ENCODE measurements at places on chromosomes 1 and 21. TPM values are rescaled to one million over a fixed set of nuclear protein-coding genes. Genes with fewer than 3 reads are reported as not detected.
A peak's percentile ranks its signal among the peaks of the same experiment; 100 is the strongest.

The RIMKLA gene
- 1.9 TPM for total RNA-seq

The IGSF9 gene
- total RNA-seq = 8.5 TPM

The GJA5 gene
- total RNA-seq = 1.6 TPM

The CAMK2N1 gene
- total RNA-seq = 13.4 TPM

The RBP7 gene
- 3.6 TPM for total RNA-seq

The S100A8 gene
- not detected for total RNA-seq

The PLCH2 gene
- not detected for total RNA-seq

The WDR47 gene
- total RNA-seq = 5.4 TPM

The FAM72B gene
- 11.1 TPM for total RNA-seq

The ADCY10 gene
- total RNA-seq = 0.13 TPM

The SLC22A15 gene
- total RNA-seq = 8.3 TPM

The IL22RA1 gene
- not detected for total RNA-seq

The PRKCZ gene
- total RNA-seq = 56.7 TPM

The DNALI1 gene
- total RNA-seq = 26.7 TPM

The IARS2 gene
- 78.2 TPM for total RNA-seq

GRCh38 chr1:197066719-197067456 lies at the start of gene F13B:
TSS of gene F13B (minus strand) at chr1:197067260. CDS start at chr1:197067223, 37 bp downstream.
- H3K4me1 ChIP-seq = no peaks in the 10 kb centered on the region
- H3K27me3 ChIP-seq = no peaks in the 10 kb centered on the region
- DNase-seq = no peak
- no peak within 1 kb of the TSS for H3K4me3 ChIP-seq

DNA sequence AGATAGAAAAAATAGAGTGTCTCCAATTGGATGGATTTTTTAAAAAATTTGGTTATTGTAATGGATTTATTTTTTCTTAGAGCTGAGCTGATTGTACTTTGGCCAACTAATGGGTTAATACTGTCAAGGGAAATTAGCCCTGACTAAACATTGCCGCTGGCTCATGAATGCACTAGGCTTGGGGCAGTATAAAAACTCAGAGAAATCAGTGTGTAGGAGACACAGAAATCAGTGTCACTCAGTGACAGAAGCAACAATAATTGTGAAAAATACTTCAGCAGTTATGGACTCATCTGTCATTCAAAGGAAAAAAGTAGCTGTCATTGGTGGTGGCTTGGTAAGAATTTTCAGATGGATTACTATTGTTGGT lies at the start of gene KMO:
KMO (plus strand) TSS at position 217 of the 370 bp plus-strand sequence; CDS start at position 284, 67 bp downstream.
- H3K27ac ChIP-seq = no peak within 1 kb of the TSS
- H3K4me3 ChIP-seq = no peak within 1 kb of the TSS
- H3K4me1 ChIP-seq = peaks cover 8% of the 10 kb centered on the region
- H3K27me3 ChIP-seq = no peaks in the 10 kb centered on the region
- H3K36me3 ChIP-seq = no peaks in the 10 kb centered on the region

- H3K36me3 ChIP-seq = no peaks in the 10 kb centered on the region
- no peaks in the 10 kb centered on the region for H3K4me1 ChIP-seq
- no peak overlapping the region for H3K27ac ChIP-seq
- H3K4me3 ChIP-seq = no peak overlapping the region
- DNase-seq = no peak
- no peaks in the 10 kb centered on the region for H3K27me3 ChIP-seq
Observed at GRCh38 chr1:191620883-191621282, 537.4 kb upstream of the RGS18 start.

- peaks cover 5% of the 10 kb centered on the region for H3K27me3 ChIP-seq
- no peaks in the 10 kb centered on the region for H3K36me3 ChIP-seq
- DNase-seq = no peak
Observed at GRCh38 chr1:87684713-87685205, 356.1 kb downstream of the LMO4 start.

DNA sequence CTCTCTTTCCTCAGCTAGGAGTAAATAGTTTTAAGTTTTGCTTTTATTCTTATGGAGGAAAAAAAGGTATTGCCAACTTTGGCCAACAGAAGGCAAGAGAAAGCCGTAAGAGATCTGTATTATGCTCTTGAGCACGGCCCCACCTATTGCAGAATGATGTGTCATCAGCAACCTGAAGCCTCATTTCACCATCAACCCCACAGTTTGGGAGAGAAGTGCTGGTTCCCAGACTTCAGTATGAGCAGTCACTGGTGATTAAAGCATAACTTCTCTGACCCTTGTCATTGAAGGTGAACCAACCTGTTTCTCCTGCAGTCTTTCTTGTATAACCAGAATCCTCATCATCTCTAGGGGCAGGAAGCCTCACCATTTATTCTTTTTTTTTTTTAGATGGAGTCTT lies 100.2 kb downstream of the SIPA1L2 start:
- no peaks in the 10 kb centered on the region for H3K27me3 ChIP-seq
- no peaks in the 10 kb centered on the region for H3K4me1 ChIP-seq
- H3K36me3 ChIP-seq = peaks cover 28% of the 10 kb centered on the region

- peaks cover 3% of the 10 kb centered on the region for H3K4me1 ChIP-seq
- no peak for DNase-seq
- H3K36me3 ChIP-seq = no peaks in the 10 kb centered on the region
- H3K27me3 ChIP-seq = no peaks in the 10 kb centered on the region
- no peak overlapping the region for H3K27ac ChIP-seq
Observed at GRCh38 chr1:76939817-76940216, 72.5 kb downstream of the ST6GALNAC5 start.

- H3K27ac ChIP-seq = no peak overlapping the region
- H3K4me3 ChIP-seq = no peak overlapping the region
- H3K27me3 ChIP-seq = no peaks in the 10 kb centered on the region
- no peaks in the 10 kb centered on the region for H3K36me3 ChIP-seq
- DNase-seq = no peak
Observed at GRCh38 chr1:98546319-98546718, 115.2 kb upstream of the SNX7 start.

DNA sequence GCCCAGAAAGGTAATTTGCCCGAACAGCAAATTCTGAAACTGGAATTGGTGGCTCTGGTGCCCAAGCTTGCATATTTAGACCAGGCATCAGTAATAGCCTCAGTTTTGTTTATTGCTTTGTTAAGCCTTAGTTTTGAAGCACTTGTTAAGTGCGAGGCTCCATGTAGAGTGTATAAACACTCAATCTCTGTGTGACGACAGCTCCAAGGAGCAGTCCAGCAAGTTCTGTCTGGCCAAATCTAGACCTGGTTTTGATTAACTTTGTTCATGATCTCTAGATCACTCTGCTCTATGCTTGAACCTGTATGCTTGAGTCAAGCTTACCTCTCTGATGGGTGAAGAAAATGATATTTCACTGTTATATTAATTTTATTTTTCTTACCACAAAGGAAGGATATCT lies 37.4 kb downstream of the DOP1B start:
- no peaks in the 10 kb centered on the region for H3K27me3 ChIP-seq
- DNase-seq = no peak
- no peak overlapping the region for H3K4me3 ChIP-seq

DNA sequence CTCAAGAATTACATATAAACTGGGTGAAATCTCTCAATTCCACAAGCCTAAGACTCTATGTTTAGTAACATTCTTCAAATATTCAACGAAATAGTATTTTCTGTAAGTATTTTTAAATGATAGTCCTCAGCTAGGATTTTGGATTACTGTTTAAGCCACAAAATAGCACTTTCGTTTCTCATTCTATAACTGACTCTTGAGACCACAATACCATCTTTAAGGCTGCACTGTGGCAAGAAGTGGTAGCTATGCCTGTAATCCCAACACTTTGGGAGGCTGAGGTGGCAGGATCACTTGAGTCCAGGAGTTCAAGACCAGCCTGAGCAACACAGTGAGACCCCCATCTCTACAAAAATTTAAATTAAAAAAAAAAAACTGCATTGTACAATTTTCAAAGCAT lies 126.7 kb downstream of the CDC42BPA start:
- peaks cover 8% of the 10 kb centered on the region for H3K36me3 ChIP-seq
- no peaks in the 10 kb centered on the region for H3K27me3 ChIP-seq
- H3K4me1 ChIP-seq = no peaks in the 10 kb centered on the region

DNA sequence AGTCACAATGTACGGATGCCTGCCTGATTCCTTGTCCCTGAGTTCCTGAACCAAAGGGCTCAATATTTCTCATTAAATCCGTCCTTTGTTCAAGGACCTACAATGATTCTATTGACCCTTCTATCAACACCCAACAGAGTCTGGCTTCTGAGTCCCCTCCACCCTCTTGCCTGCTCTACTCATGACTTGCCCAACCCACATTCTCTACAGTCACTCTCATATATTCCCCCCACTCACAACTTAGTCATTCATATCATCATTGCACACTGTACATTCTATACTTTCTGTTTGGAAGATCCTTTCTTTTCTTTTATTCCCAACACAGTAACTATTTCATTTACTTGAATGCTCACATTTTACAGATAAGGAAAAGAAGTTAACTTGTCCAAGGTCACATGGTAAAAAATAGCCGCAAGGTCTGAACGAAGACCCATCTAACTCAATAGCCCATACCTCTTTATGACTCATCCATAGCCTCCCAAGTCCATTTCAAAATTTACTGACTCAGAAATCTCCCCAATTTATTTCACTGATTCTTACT lies 3.6 kb downstream of the OTUD7B start:
- peak overlapping the region; percentile 97 for H3K4me3 ChIP-seq
- peaks cover 11% of the 10 kb centered on the region for H3K4me1 ChIP-seq
- no peaks in the 10 kb centered on the region for H3K27me3 ChIP-seq
- DNase-seq = no peak
- peaks cover 20% of the 10 kb centered on the region for H3K36me3 ChIP-seq

GRCh38 chr1:23837908-23838307 lies 12.7 kb upstream of the HMGCL start:
- H3K4me1 ChIP-seq = no peaks in the 10 kb centered on the region
- peak; percentile 51 for DNase-seq
- no peak overlapping the region for H3K27ac ChIP-seq
- H3K27me3 ChIP-seq = peaks cover 35% of the 10 kb centered on the region

DNA sequence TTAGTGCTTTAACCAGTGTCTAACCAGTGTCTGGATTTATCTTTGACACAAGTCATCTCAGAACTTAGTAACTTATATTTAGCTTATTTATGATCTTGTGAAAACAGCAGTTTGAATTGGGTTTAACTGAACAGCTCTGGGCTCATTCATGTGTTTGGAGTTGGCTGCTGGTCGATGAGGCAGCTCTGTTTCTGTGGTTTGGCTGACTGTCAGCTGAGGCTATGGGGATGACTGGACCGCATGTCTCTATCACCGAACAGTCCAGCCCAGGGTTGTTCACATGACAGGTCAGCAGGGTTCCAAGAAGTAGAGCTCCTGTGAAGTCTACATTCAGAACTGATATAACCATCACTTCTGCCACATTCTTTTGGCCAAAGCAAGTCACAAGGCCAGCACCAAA lies 29.1 kb upstream of the C21orf91 start:
- no peaks in the 10 kb centered on the region for H3K36me3 ChIP-seq
- H3K4me3 ChIP-seq = no peak overlapping the region
- no peak overlapping the region for H3K27ac ChIP-seq
- no peaks in the 10 kb centered on the region for H3K4me1 ChIP-seq
- no peaks in the 10 kb centered on the region for H3K27me3 ChIP-seq

DNA sequence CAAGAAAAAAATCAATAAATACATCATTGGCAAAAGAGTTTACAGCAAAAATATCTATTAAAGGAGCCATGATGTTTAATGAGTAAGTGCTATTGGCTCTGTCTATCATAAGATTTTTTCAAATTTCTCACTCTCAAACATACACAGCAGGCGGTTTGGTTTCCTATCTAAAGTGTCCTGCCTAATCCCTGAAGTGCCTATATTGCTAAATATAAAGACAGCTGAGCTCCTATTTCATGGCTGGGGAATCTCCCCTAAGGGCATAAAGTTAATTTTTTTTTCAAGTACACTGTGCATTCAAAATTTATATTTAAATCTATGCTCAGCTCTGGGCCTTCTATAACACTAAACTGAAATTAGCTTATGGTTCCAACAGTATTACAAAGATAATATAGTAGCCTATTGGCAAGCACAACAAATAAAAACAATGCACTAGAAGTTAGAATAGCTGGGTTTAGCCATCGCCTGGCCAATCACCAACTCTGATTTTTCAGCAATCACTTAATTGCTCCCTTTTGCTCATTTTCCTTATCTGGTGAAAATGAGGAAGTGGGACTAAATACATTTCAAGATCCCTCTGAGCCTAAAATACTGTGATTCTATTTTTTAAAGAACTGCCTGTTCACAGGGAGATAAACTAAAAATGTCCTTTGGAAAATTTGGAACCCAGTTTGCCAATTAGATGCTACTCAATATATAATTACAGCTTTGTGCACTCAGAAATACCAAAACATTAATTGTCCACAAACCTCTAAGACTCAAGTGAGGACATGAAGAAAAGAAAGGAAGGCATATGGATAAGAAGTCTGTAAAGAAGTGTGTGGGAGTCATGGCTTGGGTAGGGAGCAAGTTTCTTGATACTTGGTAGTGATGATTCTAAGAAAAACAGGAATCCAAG lies 62.5 kb downstream of the WDR64 start:
- no peaks in the 10 kb centered on the region for H3K4me1 ChIP-seq
- no peak overlapping the region for H3K27ac ChIP-seq
- H3K4me3 ChIP-seq = no peak overlapping the region
- no peaks in the 10 kb centered on the region for H3K36me3 ChIP-seq
- H3K27me3 ChIP-seq = peaks cover 80% of the 10 kb centered on the region

GRCh38 chr1:218658269-218658668 lies 313.1 kb downstream of the TGFB2 start:
- H3K27me3 ChIP-seq = no peaks in the 10 kb centered on the region
- H3K4me1 ChIP-seq = no peaks in the 10 kb centered on the region
- no peak overlapping the region for H3K27ac ChIP-seq
- H3K36me3 ChIP-seq = no peaks in the 10 kb centered on the region
- no peak overlapping the region for H3K4me3 ChIP-seq
- no peak for DNase-seq

DNA sequence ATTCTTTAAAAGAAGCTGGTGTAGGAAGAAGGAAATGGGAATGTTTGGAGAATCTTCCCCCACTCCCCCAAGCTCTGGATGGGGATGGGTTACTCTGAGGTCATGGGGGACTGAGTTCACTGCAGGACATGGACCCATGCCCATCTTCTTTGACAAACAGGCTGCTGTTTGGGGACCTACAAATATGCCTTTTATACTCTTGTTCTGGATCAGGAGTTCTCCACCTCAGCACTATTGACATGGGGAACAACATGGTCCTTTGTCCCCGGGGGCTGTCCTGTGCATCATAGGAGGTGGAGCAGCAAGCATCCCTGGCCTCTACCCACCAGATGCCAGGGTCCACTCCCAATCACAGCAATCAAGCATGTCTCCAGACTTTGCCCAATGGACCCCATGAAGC lies 365.8 kb upstream of the C1orf174 start:
- H3K4me3 ChIP-seq = peak overlapping the region; percentile 47
- H3K27ac ChIP-seq = no peak overlapping the region

GRCh38 chr1:81700728-81701470 lies 99.8 kb upstream of the ADGRL2 start:
- peaks cover 4% of the 10 kb centered on the region for H3K4me1 ChIP-seq
- no peak overlapping the region for H3K27ac ChIP-seq
- no peak for DNase-seq
- H3K36me3 ChIP-seq = no peaks in the 10 kb centered on the region

- no peak for DNase-seq
- no peaks in the 10 kb centered on the region for H3K4me1 ChIP-seq
- H3K27me3 ChIP-seq = no peaks in the 10 kb centered on the region
- H3K36me3 ChIP-seq = no peaks in the 10 kb centered on the region
- no peak overlapping the region for H3K27ac ChIP-seq
- no peak overlapping the region for H3K4me3 ChIP-seq
Observed at GRCh38 chr1:239803781-239804180, 287.9 kb upstream of the FMN2 start.

- H3K27ac ChIP-seq = no peak overlapping the region
- no peaks in the 10 kb centered on the region for H3K27me3 ChIP-seq
- H3K36me3 ChIP-seq = no peaks in the 10 kb centered on the region
- peak; percentile 46 for DNase-seq
Observed at GRCh38 chr1:29444782-29445729, 208.7 kb downstream of the PTPRU start.
